Kidney epithelial cell (primary cell): ENCODE measurements at places on chromosomes 1 and 21. TPM values are rescaled to one million over a fixed set of nuclear protein-coding genes. Genes with fewer than 3 reads are reported as not detected.
A peak's percentile ranks its signal among the peaks of the same experiment; 100 is the strongest.

- no peak for DNase-seq
Measured at GRCh38 chr1:201385299-201385891, 7.9 kb upstream of the TNNT2 start.

GRCh38 chr1:158059984-158060383, 66.5 kb downstream of the KIRREL1 start:
- DNase-seq, result no peak

GRCh38 chr1:232687728-232688127, 57.8 kb upstream of the SIPA1L2 start:
- DNase-seq, result no peak

DNA sequence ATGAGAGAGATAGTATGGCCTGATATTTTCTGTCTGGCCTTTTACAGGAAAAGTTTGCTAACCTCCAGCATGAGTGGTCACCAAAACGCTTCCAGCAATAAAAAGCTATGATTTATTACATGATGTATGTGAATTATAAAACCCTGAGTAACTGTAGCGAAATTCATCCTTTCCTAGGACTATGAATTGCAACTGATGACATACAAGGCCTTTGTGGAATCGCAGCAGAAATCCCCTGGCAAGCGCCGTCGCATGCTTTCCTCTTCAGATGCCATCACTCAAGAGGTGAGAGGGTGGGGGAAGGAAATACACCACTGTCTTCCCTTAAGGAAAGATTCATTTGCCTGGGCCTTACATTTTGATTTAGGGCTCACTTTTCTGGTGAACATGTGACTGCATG, 117.9 kb downstream of the MACF1 start:
- DNase-seq, result no peak

DNA sequence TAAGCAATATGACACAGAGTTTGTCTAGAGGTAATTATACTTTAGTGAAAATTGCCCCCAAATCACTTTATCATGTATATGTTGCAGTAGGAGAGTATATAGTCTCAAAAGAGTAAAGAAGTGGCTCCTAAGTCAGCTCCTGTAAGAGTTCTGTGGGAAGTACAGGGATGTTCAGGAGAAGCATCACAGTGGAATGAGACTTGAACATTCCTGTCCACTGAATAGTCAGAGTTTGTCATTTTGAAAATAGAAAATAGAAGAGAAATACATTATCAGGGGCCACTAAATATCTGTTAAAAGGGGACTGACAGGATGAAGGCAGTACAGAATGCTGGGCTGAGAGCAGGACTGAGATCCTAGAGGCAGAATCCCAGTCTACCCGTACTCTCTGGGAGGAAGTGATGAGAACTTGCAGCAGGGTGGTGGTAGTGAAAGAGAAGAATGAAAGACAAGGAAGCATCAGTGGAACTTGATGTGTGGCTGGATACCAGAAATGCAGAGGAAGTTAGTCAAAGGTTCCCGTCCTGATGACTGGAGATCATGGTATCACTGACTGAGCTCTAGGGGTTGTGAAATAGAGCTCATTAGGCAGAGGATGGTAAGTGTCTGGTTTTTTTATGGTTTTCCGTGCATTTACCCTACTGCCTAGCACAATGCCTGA, 153.4 kb downstream of the FMN2 start:
- DNase-seq, result no peak

DNA sequence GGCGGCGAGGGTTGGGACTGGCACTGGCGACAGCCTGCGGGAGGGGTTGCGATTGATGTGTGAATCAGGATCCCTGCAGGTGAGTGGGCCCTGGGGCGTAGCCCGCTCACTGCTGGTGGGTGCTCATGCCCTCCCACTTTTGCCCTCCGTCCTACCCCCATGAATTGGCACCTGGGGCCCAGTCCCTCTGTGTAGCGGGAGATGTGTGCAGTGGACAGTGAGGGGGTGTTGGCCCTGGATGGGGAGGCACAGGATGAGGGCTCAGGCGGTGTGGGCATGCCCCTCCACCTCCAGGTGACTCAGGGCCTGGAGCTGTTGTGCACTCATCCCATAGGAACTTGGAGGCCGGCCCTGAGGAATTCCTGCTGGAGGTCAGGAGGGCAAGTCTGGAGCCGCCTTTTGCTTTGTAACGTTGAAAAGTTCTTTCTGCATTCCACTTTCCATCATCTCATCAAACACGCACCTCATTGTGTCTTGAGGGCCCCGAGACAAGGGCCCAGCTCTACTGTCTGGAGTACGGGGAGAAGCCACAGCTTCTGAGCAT, 3.0 kb downstream of the PEAR1 start:
- DNase-seq, result peak; percentile 84

- no peak for DNase-seq
Measured at GRCh38 chr1:159895286-159895685, 4.7 kb downstream of the CFAP45 start.

DNA sequence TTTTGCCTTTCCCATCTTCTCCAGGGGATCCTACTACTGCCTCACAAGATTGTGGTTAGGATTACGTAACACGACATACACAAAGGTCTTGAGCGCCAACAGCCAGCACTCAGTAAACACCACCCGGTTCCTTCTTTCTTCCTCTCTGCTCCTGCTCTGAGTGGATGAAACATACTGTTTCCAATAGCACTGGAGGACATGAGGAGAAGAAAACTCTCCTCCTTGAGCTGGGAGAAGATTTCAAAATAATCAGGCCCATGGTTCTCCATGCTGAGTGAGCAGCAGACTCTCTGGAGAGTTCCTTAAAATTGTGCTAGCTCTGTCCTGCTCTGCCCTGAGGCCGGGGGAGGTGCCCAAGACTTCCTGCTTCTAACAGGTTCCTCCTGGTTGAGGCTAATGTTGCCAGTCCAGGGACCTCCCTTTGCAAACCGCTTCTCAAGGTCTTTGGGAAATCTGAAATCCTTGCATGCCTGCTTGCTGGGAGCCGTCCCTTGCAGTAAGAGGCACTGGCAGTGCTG, 29.4 kb upstream of the MX1 start:
- no peak for DNase-seq

OR2L13 gene
- total RNA-seq, result not detected in 2 replicates

OR1C1 gene
- not detected in 2 replicates for total RNA-seq

LCE1C gene
- total RNA-seq, result not detected in 2 replicates

HSD3B2 gene
- not detected in 2 replicates for total RNA-seq
